Stomach (tissue), 19 donors: ENCODE measurements at places on chromosomes 5 and 9. TPM values are rescaled to one million over a fixed set of nuclear protein-coding genes. Genes with fewer than 3 reads are reported as not detected.

DNA sequence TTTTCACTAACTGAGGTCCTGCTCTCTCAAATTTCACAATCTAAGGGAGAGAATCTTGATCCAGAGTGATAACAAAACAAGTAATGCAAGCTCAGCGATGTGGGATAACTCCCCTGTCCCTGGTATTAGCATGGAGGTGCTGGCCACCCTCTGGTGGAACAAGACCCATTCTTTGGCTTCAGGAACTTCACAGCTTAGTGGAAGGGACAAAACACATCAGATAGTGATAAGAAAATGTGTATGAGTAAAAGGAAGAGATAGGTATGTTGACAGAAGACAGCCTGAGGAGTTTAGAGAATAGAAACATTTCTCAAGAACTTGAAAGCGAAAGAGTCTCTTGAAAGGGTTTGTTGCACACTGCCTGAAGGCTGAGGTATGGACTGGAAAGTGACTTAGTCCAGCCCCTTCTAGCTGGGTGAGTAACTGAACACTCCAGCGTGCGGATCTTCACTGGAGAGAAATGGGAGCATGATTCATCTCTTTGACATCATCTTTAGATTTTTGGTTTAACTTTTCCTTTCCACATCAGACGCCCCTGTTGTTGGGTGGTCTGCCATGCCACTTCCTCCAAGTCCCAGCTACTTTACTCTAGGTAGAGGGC, 25.4 kb upstream of the ZSWIM6 start:
- no peaks in the 10 kb centered on the region for H3K36me3 ChIP-seq
- no peak overlapping the region for H3K4me3 ChIP-seq
- H3K27me3 ChIP-seq, result no peaks in the 10 kb centered on the region
- H3K4me1 ChIP-seq, result peaks cover 44% of the 10 kb centered on the region

- H3K36me3 ChIP-seq, result no peaks in the 10 kb centered on the region
- H3K4me1 ChIP-seq, result no peaks in the 10 kb centered on the region
- H3K27ac ChIP-seq, result no peak overlapping the region
- no peaks in the 10 kb centered on the region for H3K27me3 ChIP-seq
- H3K4me3 ChIP-seq, result no peak overlapping the region
These were observed 185.6 kb downstream of the FBXL17 start for GRCh38 chr5:108196276-108196675.

The DNAJA1 gene
- 22.8 TPM for total RNA-seq

- no peaks in the 10 kb centered on the region for H3K36me3 ChIP-seq
- H3K4me1 ChIP-seq, result no peaks in the 10 kb centered on the region
- H3K27ac ChIP-seq, result peak overlapping the region; percentile 73
- peak; percentile 76 for DNase-seq
These were observed 80.4 kb upstream of the ADAMTSL1 start for GRCh38 chr9:18393340-18394130.

The KIF27 gene
- total RNA-seq, result 1.8 TPM

DNA sequence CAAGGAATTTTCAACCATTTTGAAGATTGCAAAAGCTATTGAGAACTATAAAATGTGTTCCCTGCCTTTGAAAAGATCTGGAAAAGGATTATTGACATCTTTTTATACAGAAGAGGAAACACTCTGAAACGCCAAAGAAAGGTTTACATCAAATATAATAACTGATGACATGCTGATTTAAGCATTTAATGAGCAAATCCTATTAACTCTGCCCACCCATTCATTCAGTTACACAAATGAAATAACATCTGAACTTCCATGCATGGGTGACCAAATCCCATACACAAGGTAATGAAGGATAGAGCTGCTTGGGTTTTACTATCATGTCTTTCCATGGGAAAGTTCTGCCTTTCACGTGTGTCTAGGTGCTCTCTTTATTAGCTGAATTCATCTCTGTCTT, 589.4 kb upstream of the WWC1 start:
- H3K4me1 ChIP-seq, result no peaks in the 10 kb centered on the region
- no peaks in the 10 kb centered on the region for H3K36me3 ChIP-seq
- DNase-seq, result no peak
- no peaks in the 10 kb centered on the region for H3K27me3 ChIP-seq
- no peak overlapping the region for H3K27ac ChIP-seq

DNA sequence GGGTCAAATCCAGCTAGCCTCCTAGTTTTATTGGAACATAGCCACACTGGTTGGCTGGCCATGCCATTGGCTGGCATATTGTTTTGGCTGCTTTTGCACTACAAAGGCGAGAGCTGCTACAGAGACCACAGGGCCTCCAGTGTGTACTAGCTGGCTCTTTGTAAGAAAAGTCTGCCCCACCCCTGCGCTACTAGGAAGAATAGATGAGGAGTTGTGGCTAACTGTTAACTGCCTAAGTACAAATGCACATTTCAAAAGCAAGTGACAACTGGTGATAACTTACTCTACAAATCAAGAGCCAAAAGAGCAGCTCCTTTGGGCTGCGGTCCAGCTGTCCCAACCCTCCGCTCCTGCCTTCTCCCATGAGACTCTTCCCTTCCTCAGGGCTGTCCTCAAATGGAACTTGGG, 63.9 kb downstream of the SERINC5 start:
- peak overlapping the region; percentile 52 for H3K27ac ChIP-seq
- H3K27me3 ChIP-seq, result no peaks in the 10 kb centered on the region
- H3K4me3 ChIP-seq, result no peak overlapping the region
- H3K36me3 ChIP-seq, result no peaks in the 10 kb centered on the region
- DNase-seq, result peak; percentile 74

- H3K4me3 ChIP-seq, result no peak overlapping the region
- no peak overlapping the region for H3K27ac ChIP-seq
- H3K36me3 ChIP-seq, result no peaks in the 10 kb centered on the region
These were observed 111.1 kb upstream of the FBN2 start for GRCh38 chr5:128649192-128649591.

GRCh38 chr9:83962165-83962564, 17.9 kb downstream of the HNRNPK start:
- no peaks in the 10 kb centered on the region for H3K27me3 ChIP-seq
- H3K4me1 ChIP-seq, result peaks cover 12% of the 10 kb centered on the region
- no peak overlapping the region for H3K4me3 ChIP-seq
- no peak overlapping the region for H3K27ac ChIP-seq
- H3K36me3 ChIP-seq, result peaks cover 12% of the 10 kb centered on the region

DNA sequence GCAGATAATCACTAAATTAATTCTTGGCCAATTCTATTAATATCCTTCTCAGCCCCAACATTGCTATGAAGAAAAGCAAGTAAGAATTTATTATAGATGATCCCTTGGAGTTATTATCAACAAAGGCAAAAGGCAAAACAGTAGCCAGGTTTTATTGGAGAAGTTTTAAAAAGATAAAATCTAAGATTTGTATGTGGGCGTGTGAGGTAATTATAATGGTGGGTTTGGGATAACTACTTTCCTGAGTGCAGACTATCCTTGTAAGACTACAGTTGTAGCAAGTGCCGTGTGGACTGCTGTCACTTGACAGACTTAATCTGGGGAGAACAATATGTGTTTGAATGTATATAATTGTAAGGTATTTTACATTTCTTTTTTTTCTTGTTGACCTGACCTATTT, 23.2 kb downstream of the SLC31A1 start:
- H3K36me3 ChIP-seq, result no peaks in the 10 kb centered on the region
- H3K27ac ChIP-seq, result no peak overlapping the region
- H3K4me1 ChIP-seq, result no peaks in the 10 kb centered on the region
- DNase-seq, result no peak
- no peak overlapping the region for H3K4me3 ChIP-seq

The CTXN3 gene
- not detected for total RNA-seq

GRCh38 chr5:151869843-151870242, 54.8 kb downstream of the GLRA1 start:
- no peaks in the 10 kb centered on the region for H3K36me3 ChIP-seq
- no peak overlapping the region for H3K4me3 ChIP-seq
- H3K27me3 ChIP-seq, result no peaks in the 10 kb centered on the region
- no peaks in the 10 kb centered on the region for H3K4me1 ChIP-seq
- H3K27ac ChIP-seq, result no peak overlapping the region

- H3K4me3 ChIP-seq, result no peak overlapping the region
- no peak for DNase-seq
- H3K4me1 ChIP-seq, result peaks cover 6% of the 10 kb centered on the region
- no peak overlapping the region for H3K27ac ChIP-seq
These were observed 132.4 kb downstream of the FRMD3 start for GRCh38 chr9:83405759-83406158.

DNA sequence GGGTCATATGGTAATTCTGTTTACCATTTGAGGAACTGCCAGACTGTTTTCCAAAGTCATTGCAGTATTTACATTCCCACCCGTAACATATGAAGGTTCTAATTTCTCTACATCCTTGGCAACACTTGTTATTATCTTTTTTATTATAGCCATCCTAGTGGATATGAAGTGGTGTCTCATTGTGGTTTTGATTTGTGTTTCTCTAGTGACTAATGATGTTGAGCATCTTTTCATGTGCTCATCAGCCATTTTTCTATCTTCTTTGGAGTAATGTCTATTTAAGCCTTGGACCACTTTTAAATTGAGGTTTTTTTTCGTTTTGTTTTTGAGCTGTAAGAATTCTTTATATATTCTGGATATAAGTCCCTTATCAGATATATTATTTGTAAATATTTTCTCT, 132.8 kb upstream of the RUSC2 start:
- no peak overlapping the region for H3K4me3 ChIP-seq
- H3K27me3 ChIP-seq, result no peaks in the 10 kb centered on the region
- H3K27ac ChIP-seq, result no peak overlapping the region
- no peak for DNase-seq

DNA sequence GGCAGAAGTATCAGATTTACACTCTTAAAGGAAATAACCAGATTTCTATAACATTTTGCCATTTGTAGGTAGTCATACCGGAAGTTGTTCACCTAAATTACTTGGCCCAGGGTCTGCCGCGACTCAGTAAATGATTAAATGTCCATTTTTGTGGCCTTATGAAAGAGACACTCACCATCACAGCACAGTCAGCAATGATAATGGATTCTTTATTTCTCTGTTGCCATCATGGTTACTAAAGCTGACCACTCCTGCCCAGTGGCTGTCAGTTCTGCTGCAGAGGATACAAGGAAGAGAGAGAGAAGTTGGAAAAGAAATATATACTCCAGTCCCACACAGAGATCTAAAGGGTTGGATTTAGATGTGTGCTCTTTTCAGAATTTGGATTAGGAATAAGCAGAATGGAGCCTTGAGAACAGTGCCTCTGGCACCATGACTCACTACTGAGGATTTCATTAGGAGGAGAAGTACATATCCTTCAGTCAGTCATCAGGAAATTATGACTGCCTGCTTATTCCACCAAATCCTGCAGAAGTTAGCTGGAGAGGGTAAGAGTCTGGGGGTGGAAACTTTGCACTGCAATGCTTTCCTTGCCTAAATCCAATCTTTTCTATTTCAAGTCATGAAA, 72.8 kb upstream of the EFNA5 start:
- H3K4me3 ChIP-seq, result no peak overlapping the region
- no peaks in the 10 kb centered on the region for H3K36me3 ChIP-seq
- H3K4me1 ChIP-seq, result no peaks in the 10 kb centered on the region
- no peak overlapping the region for H3K27ac ChIP-seq
- no peaks in the 10 kb centered on the region for H3K27me3 ChIP-seq

The ZNF462 gene
- total RNA-seq, result 33.3 TPM

- no peaks in the 10 kb centered on the region for H3K36me3 ChIP-seq
- no peak overlapping the region for H3K4me3 ChIP-seq
- H3K27ac ChIP-seq, result no peak overlapping the region
- peaks cover 11% of the 10 kb centered on the region for H3K4me1 ChIP-seq
These were observed 124.9 kb upstream of the ZNF608 start for GRCh38 chr5:124871303-124871702.

- H3K27ac ChIP-seq, result no peak overlapping the region
- H3K4me3 ChIP-seq, result no peak overlapping the region
- H3K36me3 ChIP-seq, result no peaks in the 10 kb centered on the region
- no peak for DNase-seq
These were observed 7.8 kb downstream of the FOXI1 start for GRCh38 chr5:170113522-170113900.

The PRDM9 gene
- total RNA-seq, result not detected

- no peaks in the 10 kb centered on the region for H3K27me3 ChIP-seq
- no peaks in the 10 kb centered on the region for H3K4me1 ChIP-seq
- H3K4me3 ChIP-seq, result no peak overlapping the region
- no peak overlapping the region for H3K27ac ChIP-seq
- DNase-seq, result no peak
These were observed 126.8 kb upstream of the FBXL7 start for GRCh38 chr5:15373151-15373550.

The OTP gene
- total RNA-seq, result not detected

GRCh38 chr5:82358457-82358856, 80.3 kb upstream of the RPS23 start:
- peaks cover 14% of the 10 kb centered on the region for H3K4me1 ChIP-seq
- no peak for DNase-seq
- peak overlapping the region; percentile 40 for H3K27ac ChIP-seq
- no peak overlapping the region for H3K4me3 ChIP-seq

GRCh38 chr5:149932445-149933350, 11.9 kb downstream of the PDE6A start:
- no peaks in the 10 kb centered on the region for H3K4me1 ChIP-seq
- no peaks in the 10 kb centered on the region for H3K36me3 ChIP-seq
- H3K27me3 ChIP-seq, result peaks cover 14% of the 10 kb centered on the region
- no peak overlapping the region for H3K27ac ChIP-seq
- peak; percentile 31 for DNase-seq
- H3K4me3 ChIP-seq, result peak overlapping the region; percentile 19

The FABP6 gene
- not detected for total RNA-seq

- no peaks in the 10 kb centered on the region for H3K4me1 ChIP-seq
- H3K27me3 ChIP-seq, result no peaks in the 10 kb centered on the region
- no peak overlapping the region for H3K4me3 ChIP-seq
- no peaks in the 10 kb centered on the region for H3K36me3 ChIP-seq
These were observed 1.7 kb upstream of the SPINK6 start for GRCh38 chr5:148201151-148201550.

The ADAMTSL1 gene
- total RNA-seq, result 2.7 TPM

DNA sequence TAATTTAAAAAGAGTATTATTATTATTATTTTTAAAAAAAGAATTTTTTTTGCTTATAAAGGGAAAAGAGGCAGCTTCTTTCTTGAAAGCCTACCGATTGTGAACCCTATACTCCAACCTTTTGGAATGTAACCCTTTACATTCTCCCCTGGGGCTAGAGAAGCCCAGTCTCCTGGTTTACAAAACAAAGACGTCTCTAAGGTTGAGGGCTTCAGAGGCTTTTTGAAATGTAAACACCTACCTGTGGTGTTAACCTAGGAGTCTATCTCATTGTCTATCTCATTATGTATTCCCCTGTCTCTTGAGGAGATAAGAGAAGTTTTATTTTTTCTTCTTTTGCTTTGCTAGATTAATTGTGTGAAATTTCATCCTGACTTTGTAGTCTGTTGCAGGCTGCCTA, 4.7 kb downstream of the TNFSF8 start:
- no peaks in the 10 kb centered on the region for H3K4me1 ChIP-seq
- no peak for DNase-seq
- no peak overlapping the region for H3K4me3 ChIP-seq
- no peak overlapping the region for H3K27ac ChIP-seq
- no peaks in the 10 kb centered on the region for H3K36me3 ChIP-seq
- no peaks in the 10 kb centered on the region for H3K27me3 ChIP-seq

DNA sequence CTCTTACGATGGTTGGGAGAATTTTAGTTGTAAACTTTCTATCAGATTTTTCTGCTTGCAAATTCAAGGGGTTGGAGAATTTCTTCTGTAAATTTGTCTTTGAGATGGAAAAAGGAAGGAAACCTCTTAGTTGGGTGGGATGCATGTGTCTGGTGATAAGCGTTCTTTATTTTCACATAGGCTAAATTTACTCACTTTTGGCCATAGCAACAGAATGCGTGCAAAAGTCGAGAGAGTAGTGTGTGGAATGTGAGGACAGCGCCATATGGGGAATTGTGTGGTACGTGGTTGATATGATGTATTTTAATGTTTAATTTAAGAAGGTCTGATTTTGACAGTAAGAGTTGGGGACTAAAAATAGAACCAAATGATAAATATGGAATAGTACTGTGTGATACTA, 282.2 kb downstream of the TAF11L14 start:
- DNase-seq, result no peak
- no peaks in the 10 kb centered on the region for H3K4me1 ChIP-seq
- no peak overlapping the region for H3K27ac ChIP-seq
- no peak overlapping the region for H3K4me3 ChIP-seq

The PARP8 gene
- total RNA-seq, result 29.8 TPM
